ENCODE measurements at places on chromosomes 6 and 20.

DNA sequence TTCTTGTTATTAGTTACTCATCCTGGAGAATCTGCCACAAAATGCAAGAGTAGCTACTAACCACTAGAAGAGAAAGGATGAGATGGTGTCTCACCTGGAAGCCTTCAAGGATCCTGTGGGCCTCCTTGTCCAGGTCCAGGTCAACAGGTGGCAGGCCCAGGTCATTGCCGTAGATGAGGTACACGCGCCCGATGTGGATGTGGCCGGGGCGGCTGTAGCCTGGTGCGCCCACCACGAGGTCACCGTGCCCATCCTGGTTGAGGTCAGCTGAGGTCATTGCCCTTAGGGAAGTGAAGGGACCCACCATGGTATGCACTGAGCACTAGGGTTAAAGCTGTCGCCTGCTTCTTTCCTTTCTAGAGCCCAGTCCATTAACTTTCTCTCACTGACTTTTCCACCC is 35.5 kb downstream of the GPLD1 start:
- DNase-seq, result no peak

DNA sequence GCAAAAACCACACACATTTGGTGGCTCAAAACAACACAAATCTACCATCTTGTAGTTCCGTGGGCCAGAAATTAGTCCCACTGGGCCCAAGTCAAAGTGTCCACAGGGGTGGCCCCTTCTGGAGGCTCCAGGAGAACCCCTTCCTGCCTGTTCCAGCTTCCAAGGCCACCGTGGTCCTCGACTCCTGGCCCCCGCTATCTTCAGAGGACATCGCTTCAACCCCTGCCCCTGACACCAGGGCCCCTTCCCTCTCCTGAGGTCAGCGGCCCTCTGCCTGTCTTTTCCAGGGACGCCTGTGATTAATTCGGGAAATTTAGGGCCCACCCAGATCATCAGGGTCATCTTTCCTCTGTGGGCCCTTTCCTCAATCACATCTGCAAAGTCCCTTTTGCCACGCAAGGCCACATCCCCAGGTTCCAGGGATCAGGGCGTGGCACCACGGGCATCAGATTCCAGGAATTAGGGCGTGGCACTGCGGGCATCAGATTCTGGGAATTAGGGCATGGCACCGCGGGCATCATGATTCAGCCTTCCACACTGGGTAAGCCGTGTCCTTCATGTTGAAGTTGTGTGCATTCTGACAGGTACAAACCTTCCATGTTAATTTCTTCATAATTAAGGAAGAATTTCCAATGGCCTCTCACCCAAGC is 59.9 kb upstream of the SMOC2 start:
- DNase-seq, result no peak

GRCh38 chr20:48019496-48019895 is 234.2 kb upstream of the SULF2 start:
- DNase-seq, result no peak

DNA sequence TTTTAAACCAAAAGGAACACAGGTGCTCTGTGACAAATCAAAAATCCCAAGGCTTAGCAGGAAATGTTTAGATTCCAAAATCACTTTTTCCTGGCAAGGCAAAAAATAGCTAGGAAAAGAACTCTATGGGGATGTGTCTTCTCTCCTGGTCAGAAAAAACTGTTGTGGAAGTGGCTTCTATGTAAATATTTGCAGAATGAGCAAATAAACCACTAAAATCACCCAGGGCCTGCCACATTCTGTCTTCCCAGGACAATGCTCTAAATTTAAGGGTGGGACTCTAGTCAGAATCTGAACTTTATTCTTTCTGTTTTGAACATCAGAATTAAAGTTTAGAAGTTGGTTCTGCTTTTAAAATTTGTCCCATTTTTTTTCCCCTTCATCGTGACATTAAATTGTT is 29.3 kb downstream of the GCM1 start:
- DNase-seq, result no peak

DNA sequence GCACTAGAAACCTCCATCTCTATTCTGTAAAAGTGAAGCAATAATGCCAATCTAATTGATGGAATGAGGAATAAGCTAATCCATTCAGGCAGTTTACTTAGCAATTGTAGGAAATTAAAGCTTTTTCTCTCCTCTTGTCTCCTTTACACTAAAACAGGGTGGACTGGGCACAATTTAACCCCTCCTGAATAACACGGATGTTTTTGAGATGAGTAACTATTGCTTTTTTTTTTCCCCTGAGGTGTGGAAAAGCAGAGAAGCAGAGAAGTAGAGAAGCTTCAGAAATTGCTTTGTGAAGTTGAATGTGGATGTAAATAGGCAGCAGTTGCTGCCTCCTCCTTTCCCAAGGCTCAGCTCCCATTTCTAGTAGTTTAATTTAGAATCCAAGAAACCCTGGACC is 40.0 kb upstream of the GCNT2 start:
- DNase-seq, result no peak

DNA sequence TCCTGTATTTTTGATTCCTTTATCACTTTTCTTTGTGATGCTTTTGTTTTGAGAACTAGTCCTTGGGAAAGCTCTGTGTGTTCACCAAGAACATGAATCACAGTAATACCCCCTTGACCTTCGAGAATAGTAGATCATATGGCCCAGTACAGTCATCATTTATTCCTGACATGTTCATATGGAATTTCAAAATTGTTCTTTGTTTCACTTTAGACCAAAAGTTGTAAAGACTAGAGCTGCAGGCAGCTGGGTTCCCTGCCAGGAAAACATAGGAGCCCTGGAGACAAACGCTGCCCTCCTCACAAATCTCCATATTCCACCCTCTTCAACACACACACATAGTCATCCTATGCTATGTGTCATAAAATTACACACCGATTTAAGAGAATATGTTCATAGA is 621.2 kb upstream of the EYS start:
- DNase-seq, result no peak

GRCh38 chr6:136445063-136445462 is 105.2 kb downstream of the MAP7 start:
- DNase-seq, result no peak

DNA sequence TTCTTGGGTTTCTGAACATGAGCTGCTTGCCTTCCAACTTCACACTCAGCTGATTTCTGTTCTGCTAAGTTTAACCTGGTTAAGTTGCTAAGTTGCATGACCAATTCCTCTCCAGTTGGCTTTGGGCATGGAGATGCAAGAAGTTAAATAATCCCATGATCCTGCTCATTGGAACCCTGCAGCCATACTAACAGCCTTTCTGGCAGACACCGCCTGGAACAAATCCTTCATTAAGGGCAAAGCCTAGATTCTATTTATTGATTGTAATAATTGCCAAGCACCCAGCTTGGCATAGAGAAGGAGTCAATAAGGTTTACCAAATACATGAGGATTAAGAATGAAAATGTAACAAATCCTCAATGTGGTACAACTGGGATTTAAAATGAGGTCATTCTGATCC is 742.4 kb upstream of the CHD6 start:
- no peak for DNase-seq

GRCh38 chr20:1664911-1665310 is 7.3 kb upstream of the SIRPG start:
- no peak for DNase-seq

GRCh38 chr20:31638317-31638716 is 605 bp downstream of the COX4I2 start:
- DNase-seq, result no peak

DNA sequence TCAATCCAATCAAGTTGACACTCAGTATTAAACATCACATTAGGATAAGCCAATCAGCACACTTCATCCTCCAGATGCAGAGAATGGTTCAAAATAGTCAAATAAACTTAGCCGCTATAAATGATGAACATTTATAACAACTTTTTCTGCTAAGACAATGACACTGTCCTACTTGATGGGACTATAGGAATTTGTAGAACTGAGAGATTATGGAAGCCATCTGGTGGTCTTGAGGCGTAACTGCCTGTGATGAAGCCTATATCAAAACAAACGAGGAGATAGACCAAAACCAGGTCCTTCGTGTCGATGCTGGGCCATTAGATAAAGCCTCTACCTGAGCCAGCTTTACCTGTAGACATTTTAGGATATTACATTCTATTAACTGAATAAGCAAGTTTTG is 631.1 kb downstream of the COL12A1 start:
- no peak for DNase-seq

DNA sequence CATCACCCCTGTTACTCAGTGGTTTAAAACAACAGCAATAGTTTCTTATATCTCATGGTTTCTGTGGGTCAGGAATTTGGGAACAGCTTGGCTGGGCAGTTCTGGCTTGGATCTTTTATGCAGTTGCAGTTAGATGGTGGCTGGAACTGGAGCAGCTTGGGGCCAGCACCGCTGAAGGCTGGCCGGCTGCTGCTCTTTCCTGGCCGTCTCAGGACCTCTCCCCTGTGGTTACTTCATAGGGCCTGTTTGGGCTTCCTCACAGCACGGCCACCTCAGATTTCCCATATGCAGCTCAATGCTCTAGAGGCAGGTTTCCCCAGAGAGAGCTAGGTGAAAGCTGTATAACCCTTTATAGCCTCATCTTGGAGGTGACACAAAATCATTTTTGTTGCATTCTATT is 15.6 kb downstream of the PKIG start:
- no peak for DNase-seq

DNA sequence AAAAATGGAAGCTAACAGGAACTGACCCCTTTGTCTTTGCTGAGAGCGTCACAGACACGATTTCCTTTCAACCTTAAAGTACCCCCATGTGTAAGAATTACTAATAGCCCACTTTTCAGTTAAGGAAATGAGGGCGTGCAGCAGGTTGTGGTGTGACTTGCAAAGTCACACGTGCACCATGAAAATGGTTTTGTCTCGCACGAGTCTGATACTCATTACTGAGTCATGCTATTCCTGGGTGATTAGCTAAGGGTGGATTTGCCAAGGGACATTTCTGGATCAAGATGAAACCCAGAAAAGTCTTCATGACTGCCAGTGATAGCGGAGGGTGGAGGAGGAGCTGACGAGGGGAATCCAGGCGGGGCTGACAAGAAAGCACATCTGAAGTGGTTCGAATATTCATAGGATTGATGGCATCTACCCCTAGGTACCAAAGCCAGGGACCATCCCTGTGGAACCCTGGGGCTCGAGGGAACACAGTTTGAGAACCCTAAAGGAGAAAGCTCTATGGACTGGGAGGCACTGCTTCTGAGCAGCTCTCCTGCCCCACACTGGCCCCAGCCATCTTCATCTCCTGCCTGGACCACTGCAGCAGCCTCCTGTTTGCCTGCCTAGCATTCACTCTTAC is 12.1 kb upstream of the NFATC2 start:
- DNase-seq, result no peak

GRCh38 chr6:142907544-142907943 is 37.4 kb downstream of the HIVEP2 start:
- no peak for DNase-seq

DNA sequence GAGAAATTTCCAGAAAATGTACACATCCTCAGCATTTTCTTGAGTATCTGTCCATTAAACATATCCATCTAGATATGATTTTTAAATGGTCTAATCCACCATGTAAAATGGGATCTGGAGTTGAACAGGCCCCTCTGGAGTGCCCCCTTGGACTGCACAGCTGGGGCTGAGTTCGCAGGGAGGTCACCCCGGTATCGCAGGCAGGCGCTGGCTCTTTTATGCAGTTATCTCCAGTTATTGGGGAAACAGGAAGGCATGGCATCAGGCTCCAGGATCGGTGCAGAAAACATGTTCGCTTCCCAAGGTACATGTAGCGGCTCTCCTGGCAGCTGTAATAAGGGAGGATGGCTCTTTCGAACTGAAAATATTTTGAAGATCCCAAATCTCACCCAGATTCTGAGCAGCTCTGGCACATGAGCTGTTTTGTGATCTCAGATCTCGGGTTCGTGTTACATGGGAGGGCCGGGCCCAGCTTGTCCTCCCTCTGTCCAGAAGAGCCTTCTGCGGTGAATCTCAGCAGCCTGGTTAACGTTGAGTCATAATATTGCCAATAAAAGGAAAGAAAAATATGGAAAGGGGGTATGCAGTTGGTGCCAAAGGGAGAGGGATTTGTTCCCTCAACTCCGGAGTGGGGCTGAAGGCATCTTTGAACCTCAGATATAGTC is 167.7 kb downstream of the EYA2 start:
- DNase-seq, result no peak

GRCh38 chr20:56928007-56928406 is 298.9 kb downstream of the TFAP2C start:
- no peak for DNase-seq

DNA sequence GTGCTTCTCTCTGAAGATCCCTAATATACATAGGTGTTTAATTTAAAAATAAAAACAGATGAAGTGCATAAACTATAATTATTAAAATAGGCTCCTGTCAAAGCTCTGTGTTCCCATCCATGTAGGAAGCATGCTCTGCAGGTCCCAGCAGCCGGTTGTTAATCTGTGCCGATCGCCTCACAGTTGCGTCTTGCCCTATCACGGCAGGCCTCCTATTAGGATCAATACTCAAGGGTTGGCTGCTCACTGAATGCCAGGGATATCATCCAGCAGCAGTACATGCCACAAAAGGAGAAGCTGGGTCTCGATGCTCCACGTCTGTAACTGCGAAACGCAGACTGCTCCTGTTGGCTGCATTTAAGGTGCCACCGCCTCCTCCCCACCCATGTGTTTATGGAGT is 369.8 kb downstream of the CDH4 start:
- no peak for DNase-seq

- no peak for DNase-seq
Measured at GRCh38 chr6:39907871-39908575, 26.2 kb downstream of the MOCS1 start.

Measured in anterior cingulate cortex (tissue), 58 donors.